NCI-H187 (cell line): ENCODE measurements at places on chromosomes 13 and 19.

GRCh38 chr13:70945506-70945905, 837.3 kb upstream of the KLHL1 start:
- DNase-seq, result no peak

DNA sequence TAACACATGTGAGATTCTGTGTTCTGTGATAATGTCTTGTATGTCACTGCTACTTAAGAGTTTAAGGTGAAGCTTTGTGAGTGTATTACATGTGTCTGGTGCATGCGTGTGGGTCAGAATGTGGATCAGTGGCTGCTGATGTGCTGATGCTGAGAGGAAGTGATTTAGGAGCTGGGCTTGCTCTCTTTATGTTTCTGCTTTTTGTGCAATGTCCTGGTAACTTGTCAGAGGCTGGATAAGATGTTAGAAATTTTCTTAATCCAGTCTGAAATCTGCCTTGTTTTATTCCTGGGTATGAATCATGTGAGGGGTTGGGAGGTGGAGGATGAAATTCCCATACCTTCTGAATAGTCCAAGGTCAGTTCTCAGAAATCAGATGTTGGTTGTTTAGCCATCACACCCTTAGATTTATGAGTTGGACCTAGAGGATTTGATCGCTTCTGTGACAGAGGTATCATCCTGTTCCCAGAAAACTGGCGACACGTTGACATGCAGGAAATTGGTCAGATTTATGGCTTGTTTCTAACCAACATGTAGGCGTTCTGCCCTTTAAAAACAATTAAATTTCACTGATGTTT, 24.5 kb upstream of the CXCL17 start:
- DNase-seq, result no peak

- DNase-seq, result no peak
Observed at GRCh38 chr19:43430142-43430710, 15.5 kb downstream of the TEX101 start.

DNA sequence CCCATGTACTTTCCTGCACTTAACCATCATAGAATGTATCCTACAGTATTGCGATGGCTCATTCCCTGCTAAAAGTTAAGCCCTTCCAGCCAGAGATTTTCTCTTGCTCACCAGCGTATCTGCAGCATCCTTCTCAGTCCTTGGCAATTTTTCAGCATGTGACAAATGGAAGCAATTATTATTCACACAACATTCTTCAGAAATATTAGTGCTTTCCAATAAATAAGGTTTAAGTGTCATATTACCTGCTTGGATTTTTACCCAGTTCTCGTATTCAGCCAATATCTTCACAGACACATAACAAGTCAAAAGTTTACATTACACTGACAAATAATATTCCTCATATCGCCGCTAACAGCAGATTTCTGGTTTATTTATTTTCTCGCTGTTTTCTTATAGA, 82.3 kb downstream of the POU4F1 start:
- no peak for DNase-seq

DNA sequence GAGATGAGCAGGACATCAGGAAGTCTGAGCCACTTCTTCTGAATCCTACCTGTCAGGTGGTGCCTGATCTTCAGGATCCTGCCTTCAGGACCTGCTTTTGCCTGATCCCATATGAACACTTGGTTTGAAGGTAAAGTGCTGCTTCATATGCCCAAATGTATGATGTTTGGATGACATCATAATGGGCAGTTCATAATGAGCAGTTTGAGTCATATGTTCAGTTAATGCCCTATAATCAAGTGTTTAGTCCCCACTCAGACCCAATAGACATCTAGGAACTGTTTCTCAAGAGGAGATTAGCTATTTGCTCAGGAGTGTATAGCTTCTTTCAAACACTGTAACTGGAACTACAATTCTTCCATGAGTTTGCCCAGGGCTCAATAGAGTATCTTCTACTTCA, 58.8 kb downstream of the POLR1D start:
- DNase-seq, result no peak
